ENCODE measurements at places on chromosomes 11 and 22.

- DNase-seq, result no peak
These were observed 44.1 kb downstream of the RBFOX2 start for GRCh38 chr22:35984183-35985175.

- no peak for DNase-seq
These were observed 63.2 kb downstream of the ZBTB16 start for GRCh38 chr11:114122686-114123085.

GRCh38 chr11:118092907-118093571 is 6.3 kb upstream of the SMIM35 start:
- DNase-seq, result no peak

GRCh38 chr11:64885367-64886286 is 7.2 kb upstream of the EHD1 start:
- no peak for DNase-seq

- DNase-seq, result no peak
These were observed 4.2 kb downstream of the HMOX1 start for GRCh38 chr22:35384975-35385588.

GRCh38 chr11:1300569-1301187 is 8.8 kb downstream of the TOLLIP start:
- DNase-seq, result no peak

DNA sequence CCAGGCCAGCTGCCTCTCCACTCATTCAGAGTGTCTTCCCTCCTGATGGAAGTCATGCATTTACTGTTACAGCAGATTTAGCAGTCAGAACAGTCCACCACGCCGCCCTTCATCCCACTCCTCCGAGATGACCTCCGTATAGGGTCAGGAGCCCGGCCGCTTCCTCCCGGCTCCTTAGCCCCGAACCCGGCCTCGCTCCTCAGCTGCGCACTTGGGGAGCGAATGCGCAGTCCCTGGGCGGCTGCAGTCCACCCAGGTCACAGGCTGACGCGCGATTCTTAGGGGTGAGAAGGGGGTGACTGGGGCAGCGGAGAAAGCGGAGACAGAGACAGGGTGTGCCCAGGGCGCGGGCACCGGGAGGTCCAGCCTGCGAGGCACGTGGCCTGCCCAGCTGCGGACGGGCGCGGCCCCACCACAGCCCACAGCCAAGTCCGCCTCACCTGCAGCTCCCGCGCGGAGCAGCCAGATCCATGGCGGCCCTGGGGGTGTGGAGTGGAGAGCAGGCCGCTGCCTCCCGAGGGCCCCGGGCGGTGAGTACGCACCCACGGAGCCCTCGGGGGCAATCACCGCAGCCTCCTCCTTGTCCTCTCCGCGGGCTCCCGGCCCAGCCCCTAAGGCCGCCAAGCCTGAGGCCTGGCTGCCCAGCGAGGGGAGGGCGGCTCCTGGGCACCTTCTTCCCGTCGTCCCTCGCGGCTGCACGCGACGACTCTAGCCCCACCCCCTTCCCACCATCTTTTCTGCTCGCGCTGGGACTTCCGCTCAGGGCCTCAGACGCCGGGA is 286.6 kb downstream of the BRD1 start:
- no peak for DNase-seq

DNA sequence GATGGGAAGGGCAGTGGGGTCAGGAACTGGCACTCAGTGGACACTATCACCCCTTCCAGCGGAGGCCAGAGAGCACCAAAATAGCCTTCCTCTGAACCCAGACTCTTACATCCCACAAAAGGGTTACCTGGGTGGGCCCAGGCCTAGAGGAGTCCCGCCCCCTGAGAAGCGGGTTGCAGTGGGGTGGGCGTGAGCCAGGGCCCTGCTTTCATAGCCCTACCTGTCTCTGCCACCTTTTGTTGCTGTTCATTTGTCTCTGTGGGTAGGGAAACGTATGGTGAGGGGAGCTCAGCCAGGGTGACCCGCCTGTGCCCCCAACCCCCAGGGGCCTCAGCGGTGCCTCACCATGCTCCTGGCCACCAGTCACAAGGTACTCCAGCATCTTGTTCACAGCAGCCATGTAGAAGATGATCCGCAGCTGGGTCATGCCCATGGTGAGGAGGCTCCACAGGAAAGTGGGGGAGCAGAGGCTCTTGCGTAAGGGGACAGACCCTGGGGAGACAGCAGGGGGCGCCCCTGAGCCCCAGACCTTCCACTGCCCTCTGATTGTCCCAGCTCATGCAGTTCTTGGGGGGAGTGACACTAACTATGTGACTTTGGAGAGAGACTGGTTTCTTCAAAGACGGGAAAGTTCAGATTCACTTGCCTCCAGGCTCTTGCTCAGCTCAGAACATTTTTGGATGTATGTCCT is 24.0 kb downstream of the SLC43A1 start:
- DNase-seq, result no peak

- DNase-seq, result no peak
These were observed 566 bp downstream of the ATP6V1E1 start for GRCh38 chr22:17627961-17628405.

DNA sequence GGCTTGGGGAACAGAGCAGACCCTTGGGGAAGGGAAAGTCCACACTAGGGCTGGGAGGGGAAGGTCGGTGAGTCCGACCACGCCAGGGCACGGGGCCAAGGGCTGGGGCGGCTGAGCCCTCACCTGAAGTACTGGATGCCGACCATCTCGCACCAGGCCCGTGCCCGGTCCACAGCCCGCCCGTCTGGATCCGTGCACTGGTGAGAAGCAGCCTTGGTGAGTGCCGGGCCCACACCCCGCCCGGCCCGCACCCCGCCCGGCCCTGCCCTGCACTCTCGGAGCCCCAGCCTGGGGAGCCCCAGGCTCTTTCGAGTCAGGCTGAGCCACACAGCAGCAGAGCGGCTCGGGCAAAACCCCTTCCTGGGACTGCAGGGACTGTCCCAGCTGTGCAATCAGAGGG is 1.9 kb upstream of the BAIAP2L2 start:
- DNase-seq, result no peak

GRCh38 chr11:3058753-3059664 is 1.8 kb upstream of the CARS1 start:
- DNase-seq, result no peak

DNA sequence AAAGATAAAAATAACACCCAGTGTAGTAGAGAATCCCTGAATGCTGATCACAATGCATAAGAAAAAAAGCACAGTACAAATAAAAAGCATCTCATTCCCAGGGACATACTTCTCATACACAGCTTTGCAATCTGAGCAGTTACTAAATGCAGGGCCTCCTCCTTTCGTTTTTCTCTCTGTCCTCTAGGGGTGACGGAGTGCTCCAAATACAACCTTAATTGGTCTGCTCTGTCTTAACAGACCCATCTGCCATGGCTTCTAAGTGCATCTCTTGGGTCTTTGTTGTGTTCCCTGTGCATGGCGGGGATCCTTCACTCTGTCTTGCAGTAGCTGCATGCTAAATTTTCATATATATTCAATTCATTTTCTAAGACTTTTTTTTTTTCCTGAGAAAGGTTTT is 1114.2 kb upstream of the RAG2 start:
- no peak for DNase-seq

DNA sequence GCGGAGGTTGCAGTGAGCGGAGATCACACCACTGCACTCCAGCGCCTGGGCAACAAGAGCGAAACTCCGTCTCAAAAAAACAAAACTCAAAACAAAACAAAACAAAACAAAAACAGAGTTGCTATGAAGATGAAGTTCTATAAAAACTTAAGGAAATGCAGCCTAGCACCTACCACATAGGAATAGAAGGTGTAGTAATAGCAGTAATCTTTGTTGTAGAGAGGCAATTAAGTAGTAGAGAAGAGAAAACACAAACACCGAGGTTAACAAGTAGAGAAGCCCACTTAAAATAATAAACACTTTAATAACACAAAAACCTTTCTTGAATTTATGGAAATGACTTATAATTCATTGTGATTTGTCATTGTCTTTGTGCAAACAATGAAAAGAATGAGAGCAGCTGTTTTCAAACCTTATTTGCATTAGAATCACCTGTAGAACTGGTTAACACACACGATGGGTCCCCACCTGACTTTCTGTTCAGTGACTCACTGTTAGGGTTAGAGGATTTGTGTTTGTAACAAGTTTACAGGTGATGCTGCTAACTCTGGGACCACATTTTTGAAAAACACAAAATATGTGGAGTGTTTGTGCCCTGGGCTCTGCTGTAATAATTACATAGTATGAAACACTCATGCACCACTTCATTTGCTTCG is 43.1 kb downstream of the TYR start:
- DNase-seq, result no peak

DNA sequence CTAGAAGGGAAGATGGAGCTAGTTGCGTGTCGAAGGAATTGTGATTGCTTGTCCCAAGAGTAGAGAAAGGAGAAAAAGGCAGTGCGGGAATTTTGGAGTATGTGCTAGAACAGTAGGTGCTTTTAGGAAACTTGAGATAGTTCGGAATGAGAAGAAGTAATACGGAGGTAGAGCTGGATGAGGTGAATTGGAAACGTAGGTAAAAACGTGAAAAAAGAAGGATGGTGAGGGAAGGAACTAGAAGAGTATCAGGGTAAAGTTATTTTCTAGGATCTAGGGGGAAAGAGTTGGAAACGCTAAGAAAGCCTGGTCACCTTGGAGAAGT is 1.4 kb downstream of the CEP57 start:
- no peak for DNase-seq

GRCh38 chr11:17651681-17652080 is 67.7 kb upstream of the MYOD1 start:
- no peak for DNase-seq

DNA sequence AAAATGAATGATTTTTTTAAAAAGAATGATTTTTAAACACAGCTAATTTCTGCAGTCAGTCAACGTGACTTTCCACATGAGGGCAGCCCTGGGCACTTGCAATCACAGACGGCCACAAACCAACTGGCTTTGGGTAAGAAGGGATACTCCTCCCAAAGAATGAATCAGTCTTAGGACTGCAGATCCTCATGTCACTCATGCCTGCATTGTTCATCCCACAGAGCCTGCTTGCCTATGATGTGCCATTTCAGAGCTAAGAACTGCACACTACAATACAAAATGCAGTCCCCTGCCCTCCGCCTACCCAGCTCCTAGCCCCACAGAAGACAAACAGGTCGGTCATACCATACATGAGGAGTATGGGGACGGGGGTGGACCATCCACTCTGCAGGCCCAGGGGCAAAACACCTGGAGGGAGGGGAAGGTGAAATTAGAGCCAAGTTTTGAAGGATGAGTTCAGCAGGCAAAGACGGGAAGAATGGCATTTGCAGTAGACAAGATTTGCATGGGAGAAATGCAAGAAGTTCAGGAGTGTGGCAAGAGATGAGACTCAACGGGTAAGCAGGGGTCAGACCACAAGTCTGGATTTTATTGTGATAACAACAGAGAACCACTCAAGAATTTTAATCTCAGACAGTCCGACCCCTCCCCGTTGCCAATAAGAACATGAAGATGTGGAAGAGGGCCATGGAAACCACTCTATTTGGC is 24.7 kb downstream of the PACSIN2 start:
- DNase-seq, result peak; percentile 48

DNA sequence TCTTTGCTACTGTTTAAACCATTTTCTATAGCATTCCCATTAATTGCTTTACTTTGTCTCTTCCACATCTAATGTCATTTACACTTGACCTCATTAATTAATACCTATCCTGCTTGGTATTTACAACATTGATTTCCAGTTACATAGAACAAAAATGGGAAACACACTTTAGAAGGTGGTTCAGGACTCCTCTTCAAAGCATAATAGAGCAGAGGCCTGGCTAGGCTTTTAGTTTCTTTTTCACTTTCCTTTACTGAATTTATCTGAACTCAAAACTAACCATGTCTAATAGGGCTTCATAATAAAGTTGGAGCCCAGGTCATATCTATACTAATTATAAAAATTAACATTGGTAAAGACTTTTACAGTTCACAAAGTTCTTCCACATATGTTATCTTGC is 648.0 kb upstream of the KIRREL3 start:
- DNase-seq, result no peak

GRCh38 chr11:57155400-57155799 is 26.4 kb upstream of the LRRC55 start:
- DNase-seq, result no peak

- DNase-seq, result no peak
These were observed 9.5 kb upstream of the FEZ1 start for GRCh38 chr11:125505492-125506080.

All from fibroblast of skin of left quadriceps (primary cell).